Glutamatergic neuron (in vitro differentiated cells): ENCODE measurements at places on chromosomes 7 and 10.
A peak's percentile ranks its signal among the peaks of the same experiment; 100 is the strongest.

- no peak for DNase-seq
Observed at GRCh38 chr7:128160296-128160695, 80.8 kb upstream of the LEP start.

DNA sequence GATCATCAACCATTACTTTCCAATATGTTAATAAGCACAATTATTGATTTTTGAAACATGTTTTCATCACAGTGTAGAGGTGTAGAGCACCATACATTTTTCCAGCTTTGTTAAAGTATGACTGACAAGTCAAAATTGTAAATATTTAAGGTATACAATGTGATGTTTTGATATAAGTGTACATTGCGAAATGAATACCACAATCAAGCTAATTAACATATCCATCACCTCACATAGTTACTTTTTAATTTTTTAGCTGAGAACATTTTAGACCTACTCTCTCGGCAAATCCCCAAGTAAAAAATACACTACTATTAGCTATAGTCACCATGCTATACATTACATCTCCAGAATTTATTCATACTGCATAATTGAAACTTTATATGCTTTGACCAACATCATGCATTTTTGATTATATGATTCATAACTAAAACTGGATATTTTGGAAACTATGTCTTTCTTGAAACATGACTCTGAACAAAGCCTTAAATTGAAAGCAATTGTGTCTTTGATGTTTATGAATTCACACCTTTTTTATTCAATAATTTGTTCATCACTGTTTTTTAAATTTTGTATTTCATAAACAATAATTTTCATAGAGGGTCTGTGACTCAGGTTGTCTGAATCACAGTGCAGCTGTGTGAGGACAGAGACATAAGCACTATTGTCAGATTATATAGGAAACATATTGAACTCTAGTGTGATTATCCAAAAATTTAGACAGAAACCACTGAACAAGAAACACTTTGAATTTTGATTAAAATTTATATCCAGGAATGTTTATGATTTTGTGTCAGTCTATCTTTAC is 486.1 kb downstream of the SEMA3D start:
- DNase-seq = no peak

DNA sequence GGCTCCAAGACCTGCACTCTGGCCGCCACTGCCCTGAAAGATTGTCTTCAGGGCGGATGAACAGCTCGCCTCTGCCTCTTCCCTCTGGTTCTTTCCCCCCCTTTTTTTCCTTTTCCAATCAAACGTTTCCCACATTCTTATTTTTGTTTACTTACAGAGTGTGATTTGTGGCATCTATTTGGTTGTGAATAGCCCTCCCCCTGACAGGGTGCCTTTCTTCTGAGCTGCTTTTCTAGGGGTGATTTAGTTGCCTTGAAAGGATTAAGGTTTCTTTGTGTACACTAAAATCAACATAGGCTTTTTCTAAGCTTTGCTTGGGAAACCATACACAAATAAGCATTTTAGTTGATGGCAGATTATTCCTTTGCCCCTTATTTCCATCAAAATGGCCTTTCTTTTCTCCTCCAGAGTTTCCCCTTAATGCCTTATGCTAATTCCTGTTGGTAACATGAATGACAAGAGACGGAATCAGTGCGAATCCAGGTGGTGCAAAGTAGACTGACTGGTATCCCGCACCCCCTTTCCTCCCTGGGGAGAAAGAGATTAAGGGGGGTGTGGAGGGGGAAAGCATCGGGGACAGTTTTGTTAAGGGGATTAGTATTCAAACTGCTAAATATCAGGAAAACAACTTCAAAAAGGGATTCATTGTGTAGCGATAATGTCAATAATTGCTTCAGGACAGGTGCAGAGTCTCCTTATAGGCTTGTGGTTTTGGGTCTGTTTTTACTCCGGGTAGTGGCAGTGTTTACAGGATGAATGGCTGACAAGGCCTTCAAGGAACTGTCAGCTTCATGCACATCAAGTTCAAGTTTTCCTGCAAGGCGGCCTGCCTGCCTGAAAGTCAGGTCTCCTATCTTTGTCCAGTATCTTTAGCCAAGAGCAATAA is 431.6 kb upstream of the GALNT17 start:
- no peak for DNase-seq

DNA sequence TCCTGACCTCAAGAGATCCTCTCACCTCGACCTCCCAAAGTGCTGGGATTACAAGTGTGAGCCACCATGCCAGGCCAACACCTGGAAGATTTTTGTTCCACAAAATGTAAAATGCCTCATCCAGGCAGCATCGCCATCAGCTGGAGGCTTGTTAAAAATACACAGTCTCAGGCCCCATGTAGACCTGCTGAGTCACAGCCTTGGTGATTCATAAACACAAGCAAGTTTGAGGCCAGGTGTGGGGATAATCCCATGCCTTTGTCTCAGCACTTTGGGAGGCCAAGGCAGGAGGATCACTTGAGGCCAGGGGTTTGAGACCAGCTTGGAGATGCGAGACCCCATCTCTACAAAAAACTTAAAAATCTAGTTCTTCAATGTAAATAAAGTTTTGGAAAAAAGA is 49.1 kb upstream of the FOXK1 start:
- DNase-seq = no peak

DNA sequence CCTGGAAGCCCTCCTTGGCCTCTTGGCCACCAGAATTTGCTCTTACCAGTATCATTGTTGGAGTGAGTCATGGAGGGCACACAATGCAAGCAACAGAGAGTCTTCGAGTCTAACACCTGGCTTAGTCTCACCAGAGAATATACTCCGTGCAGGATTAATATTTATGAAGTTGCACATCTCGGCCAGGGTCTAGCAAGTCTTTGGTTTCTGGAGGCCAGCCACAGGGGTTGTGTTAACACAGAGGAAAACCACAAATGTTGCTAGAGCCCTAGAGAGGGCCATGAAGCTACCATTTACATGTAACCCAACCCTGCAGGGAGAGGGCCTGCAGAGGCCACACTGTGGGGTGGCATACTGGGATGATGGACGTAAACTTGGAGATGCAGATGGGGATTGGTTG is 71.8 kb downstream of the MTPN start:
- no peak for DNase-seq

- DNase-seq = no peak
Observed at GRCh38 chr7:45258533-45259226, 101.1 kb downstream of the RAMP3 start.

DNA sequence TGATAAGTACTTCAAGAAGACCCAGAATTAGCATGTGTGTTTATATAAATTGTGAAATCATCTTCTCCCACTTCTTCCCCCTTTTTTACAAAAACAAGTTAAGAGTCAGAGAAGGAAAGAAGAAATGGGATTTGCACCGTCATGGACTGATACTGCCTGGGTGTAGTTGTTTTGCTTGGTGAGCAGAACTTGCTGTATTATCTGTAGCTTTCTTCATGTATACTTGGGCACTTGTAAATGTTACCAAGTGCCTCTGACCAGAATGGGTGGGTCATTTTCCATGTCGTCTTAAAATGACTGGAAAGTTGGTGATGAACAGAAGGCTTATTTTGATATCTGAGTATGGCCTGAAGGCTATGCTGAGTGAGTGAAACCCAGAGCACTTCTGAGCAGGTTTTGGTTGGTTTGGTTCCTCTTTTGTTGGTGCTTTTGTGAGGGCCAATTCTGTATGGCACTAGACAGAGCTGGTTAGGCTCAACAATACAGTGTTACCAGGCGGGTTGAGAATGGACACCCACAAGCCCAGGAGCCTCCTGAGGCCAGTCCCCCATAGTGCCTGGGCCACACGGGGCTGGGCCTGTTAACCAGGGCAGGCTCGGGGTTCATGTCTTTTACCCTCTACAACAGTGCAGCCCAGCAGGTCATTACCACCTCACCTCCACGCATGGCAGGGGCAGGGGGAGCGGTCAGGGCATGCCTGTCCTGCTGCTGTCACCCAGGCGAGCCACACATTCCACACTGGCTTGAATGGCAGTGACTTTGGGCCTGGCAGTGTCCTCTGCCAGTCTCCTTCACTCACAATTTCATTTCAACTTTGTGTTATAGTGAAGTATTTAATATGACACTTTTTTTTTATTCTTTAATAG is 115.1 kb downstream of the CCNY start:
- no peak for DNase-seq

DNA sequence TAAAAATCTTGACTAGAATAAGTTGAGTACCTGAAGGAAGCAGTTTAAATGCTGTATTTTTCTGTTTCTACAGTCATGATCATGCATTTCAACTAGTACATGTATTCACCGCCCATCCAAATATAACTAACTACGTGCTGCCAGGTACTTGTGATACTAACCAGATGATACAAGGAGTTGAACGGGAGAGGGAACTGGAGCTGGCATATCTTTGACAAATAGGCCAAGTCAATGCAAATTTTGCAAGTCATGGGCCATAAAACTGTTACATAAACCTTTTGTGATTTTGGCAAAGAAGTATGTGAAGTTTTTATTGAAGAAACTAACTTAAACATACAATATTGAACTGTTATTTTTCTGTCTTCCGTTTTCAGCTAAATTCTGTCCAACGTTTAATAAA is 14.5 kb downstream of the NUP42 start:
- DNase-seq = no peak

DNA sequence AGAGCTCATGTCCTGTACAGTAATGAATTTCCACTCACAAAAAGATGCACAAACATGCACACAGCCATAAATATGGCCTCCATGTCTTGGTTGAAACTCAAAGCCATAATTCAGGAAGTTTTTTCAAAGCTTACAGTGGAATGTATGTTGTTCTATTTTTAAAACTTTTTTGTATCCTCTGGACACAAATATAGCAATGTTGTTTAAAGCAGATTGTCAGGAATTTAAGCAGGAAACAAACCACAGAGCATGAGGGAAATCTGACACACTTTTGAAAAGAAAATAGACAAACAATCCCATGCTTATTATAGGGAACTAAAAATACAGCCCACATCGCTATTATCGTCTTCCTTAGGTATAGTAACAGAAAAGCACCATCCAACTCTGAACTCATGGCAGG is 21.5 kb downstream of the LRRN3 start:
- DNase-seq = no peak

GRCh38 chr7:107728276-107728675 is 15.7 kb upstream of the CBLL1 start:
- no peak for DNase-seq

DNA sequence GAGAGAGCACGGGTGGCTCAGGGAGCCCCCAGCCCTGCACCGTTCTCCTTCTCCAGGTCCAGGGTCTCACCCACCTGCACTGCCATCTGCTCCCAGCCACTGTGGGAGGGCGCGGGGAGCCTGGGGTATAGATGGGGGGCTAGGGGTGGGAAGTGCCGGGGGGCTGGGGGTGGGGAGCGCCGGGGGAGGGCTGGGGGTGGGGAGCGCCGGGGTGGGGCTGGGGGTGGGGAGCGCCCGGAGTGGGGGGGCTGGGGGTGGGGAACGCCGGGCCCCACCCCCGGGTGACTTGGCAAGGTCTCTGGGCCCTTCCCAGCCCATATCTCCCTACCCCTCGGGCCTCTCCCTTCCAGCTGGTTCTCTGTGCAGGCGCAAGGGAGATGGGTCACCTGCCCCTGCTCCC is at the start of gene GRIFIN:
Gene GRIFIN, minus strand, starts transcription at position 101 of the 400 bp plus-strand sequence. Its CDS starts 15 bp downstream, at position 86.
- DNase-seq = no peak

DNA sequence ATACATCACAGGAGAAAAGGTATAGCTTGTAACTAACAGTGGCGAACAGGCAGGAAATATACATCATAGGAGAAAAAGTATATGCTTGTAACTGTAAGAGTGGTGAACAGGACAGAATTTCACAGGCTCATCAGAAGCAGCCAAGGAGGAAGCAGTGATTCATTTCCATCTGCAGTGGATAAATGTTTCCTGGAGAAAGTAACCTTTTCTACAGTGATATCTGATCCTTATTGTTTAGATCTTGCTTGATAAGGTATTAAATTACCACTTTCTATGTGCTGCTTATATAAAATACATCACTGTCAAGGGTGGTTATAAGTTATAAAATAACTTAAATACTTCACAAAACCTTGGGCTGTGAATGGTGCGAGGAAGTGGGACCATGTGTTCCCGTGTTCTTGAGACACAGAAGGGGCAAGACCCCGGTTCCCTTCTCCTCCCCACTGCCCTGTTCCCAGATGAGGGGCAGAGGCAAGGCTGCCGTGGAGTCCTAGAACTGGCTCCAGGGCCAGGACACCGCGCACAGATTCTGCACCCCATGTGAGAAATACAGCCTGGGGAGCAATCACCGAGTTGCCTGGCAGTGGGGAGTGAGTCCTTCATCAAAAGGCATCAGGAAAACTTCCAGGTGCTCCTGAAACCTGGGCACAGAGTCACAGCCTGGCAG is 135.2 kb downstream of the DIP2C start:
- no peak for DNase-seq

GRCh38 chr10:113538151-113538550 is 14.7 kb upstream of the HABP2 start:
- no peak for DNase-seq

DNA sequence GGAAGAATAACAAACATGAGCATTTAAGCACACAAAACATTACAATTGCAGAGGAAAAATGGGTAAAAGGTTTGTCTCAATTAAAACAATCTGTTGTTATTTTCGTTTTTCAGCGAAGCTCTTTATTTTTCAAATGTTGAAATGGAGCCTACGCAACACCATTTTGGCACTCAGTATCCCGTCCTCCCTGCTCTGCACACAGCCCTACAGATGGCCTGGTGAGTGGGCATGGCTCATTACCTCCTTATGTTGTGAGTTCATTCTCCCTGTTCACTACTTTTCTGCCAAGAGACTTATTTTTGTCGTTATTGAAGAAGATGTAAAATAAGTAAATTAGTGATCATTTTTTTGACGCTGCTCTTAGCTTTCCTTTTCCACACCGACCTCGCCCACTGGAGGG is 167.8 kb upstream of the CXCL12 start:
- DNase-seq = no peak

- no peak for DNase-seq
Observed at GRCh38 chr10:77498829-77499228, 138.8 kb downstream of the KCNMA1 start.

GRCh38 chr7:101862280-101863220 is 45.1 kb downstream of the CUX1 start:
- peak; percentile 43 for DNase-seq

- no peak for DNase-seq
Observed at GRCh38 chr10:9097206-9097990, 1042.9 kb downstream of the GATA3 start.

DNA sequence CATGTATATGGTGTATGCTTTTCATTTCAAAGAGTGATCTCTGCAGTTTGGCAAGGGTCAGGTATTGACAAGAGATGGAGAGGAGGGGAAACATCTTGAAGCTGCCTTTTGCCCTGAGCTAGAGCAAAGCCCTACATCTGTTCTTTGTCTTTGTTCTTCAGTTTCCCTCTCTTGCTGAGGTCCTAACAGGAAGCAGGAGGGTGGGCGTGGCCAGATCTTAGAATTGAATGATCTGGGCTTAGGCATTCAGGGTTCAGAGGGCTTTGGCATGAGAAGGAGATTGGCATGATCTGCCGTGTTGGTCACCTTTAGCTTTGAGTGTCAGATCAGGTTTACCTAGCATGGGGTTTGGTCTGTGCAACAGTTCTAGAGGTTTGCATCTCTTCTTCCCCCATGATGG is 41.3 kb downstream of the LRMDA start:
- DNase-seq = no peak

- DNase-seq = no peak
Observed at GRCh38 chr7:48182718-48183369, 11.6 kb downstream of the ABCA13 start.

GRCh38 chr10:86684331-86685097 is 16.2 kb downstream of the LDB3 start:
- peak; percentile 82 for DNase-seq

GRCh38 chr10:12588091-12588860 is 238.9 kb downstream of the CAMK1D start:
- no peak for DNase-seq

- DNase-seq = no peak
Observed at GRCh38 chr10:6267941-6268340, 65.2 kb downstream of the PFKFB3 start.
